Activated naive CD4-positive, alpha-beta T cell treated with anti-CD3 and anti-CD28 coated beads, Interleukin-2, amount 10 ng/mL, durations not matched to agents 7 days and 5 days (primary cell): ENCODE measurements at places on chromosomes 4 and X.

GRCh38 chr4:26731351-26732035, 129.1 kb upstream of the STIM2 start:
- no peak for DNase-seq

DNA sequence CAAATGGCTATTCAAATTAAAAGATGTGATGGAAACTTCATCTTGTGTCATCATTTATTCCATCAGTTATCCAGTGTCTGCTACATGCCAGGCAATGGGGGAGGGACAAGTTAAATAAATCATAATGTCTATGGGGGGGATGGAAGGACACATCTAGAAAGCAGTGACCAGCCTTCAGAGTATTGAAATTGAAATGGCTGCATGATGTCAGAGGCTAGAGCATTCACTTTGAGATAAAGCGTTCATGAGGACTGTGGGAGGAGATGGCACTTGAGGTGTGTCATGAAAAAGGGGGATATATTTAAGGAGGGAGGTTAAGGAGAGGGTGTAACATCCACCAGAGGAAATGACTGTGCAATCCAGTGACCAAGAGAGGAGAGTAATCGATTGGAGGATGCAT, 50.6 kb downstream of the SLIT2 start:
- DNase-seq = no peak

DNA sequence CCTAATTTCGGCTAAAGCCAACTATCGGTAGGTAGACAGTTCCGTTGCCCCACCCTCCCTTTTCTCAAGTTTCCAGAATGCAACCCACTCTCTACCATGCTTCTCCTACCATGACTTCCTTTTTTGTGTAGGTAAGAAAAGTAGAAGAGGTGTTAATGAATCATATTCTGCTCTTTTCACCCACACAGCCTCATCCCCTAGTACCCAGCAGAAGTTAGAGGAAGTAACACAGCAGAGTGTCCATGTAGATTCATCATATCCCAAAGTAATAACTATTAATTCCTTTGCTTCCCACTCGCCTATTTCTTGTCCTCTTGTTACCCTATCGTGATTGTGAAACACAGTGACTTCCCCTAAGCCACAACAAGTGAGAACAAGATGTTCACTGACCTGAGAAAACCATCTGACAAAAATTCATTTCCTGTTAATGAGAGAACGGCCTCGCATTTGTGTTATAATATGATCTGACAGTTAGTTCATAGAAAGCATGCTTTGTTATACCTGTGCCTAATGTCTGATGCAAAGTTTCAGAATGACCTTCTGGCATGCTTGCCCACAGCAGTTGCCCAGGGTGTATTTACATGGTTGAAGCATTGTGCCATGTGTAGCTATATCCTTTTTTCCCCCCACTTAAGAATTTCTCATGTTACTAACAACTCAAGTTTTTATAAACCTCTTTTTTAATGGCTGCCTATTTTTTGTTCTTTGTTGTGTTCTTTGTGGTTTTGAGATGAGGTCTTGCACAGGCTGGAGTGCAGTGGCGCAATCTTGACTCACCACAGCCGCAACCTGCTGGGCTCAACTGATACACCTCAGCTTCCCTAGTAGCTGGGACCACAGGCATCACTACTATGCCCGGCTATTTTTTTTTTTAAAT, 185.6 kb downstream of the RAP1GDS1 start:
- DNase-seq = peak; percentile 76

DNA sequence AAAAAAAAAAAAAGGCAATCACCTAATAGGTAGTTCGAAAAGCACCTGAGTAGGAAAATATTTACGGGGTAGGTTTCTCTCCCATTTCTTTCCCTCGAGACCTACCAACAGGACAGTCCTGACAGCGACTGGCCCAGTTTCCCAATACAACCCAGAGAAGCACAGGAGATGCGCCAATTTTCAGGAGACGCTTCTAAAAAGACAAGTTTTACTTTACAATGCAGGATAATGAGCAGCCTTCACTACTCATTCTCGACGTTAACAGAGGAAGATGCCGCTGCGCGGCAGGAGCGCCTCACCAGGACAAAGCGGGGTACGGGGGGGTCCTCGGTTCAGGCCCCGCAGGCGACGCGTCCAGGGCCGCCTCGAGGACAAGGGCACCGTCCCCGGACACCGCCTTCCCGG, 708 bp downstream of the BCLAF3 start:
- no peak for DNase-seq

GRCh38 chr4:51960486-51960885, 59.7 kb downstream of the LRRC66 start:
- DNase-seq = no peak

DNA sequence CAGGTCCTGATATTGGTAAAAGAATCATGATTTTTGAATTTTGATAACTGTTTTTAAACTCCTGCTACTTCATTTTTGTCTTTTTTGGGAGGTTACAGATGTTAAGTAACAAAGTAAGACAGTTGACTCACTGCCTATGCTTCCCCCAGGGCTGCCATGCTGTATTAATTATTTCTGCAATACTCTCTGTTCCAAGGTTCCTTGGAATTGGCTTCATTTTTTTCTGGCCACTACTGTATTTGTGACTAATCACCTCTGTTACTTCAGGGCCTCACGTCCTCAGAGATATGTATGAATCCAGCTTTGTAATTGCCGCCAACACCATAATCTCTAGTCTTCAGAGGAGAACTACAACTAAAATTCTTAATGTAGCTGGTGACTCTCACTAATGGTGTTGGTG, 1729.3 kb downstream of the C4orf33 start:
- no peak for DNase-seq

- DNase-seq = no peak
Measured at GRCh38 chr4:7361280-7361895, 73.3 kb downstream of the PSAPL1 start.

DNA sequence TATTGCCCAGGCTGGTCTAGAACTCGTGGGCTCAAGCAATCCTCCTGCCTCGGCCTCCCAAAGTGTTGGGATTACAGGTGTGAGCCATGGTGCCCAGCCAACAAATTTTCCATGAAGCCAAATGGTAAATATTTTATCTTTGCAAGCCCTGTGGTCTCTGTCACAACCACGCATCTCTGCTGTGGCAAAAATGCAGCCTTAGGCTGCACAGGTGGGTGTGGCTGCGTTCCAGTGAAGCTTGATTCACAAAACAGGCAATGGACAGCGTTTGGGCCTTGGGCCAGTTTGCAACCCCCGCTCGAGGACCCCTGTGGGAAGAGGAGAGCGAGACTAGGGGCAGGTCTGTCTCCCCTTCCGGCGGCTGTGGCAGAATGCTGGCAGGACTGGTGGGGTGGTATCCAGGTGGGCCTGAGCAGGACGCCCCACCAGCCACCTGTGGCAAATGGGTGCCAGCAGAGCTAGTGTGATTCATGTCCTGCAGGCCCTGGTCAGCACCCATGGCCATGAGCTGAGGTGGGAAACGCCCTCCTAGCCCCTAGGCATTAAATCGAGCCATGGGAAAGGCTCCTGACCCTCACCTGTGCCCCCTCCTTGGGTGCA, 19.7 kb downstream of the HTRA3 start:
- no peak for DNase-seq

DNA sequence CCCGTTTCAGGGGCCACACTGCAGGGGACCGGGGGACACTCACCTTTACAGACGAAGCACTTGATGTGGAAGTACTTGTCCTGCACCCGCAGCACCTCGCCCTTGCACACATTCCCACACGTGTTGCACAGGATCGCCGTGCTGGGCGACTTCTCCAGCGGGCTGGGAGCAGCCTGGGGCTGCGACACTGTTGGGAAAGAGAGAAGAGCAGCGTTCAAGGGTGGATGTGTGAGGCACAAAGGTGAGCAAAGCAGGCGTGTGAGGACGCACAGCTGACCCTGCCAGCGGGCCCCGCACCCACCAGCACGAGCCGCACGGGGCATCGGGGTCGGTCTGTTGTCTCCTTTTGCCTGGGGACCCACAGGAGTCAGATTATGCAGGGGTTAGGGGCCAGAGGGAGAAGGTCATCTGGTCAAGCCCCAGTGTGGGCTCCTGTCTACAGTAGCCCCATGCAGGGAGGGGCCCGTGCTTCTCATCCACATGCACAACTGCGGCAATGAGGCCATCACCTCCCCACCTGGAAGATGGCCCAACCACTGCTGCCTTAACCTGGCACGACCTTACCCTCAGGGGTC, 52.1 kb downstream of the ABLIM2 start:
- DNase-seq = no peak

- DNase-seq = no peak
Measured at GRCh38 chr4:19329631-19330030, 922.1 kb upstream of the SLIT2 start.

DNA sequence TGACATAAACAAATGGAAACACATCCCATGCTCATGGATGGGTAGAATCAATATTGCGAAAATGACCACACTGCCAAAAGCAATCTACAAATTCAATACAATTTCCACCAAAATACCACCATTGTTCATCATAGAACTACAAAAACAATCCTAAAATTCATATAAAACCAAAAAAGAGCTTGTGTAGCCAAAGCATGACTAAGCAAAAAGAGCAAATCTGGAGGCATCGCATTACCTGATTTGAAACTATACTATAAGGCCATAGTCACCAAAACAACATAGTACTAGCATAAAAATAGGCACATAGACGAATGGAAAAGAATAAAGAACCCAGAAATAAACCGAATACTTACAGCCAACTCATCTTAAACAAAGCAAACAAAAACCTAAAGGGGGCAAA, 342.8 kb upstream of the AGA start:
- DNase-seq = no peak

DNA sequence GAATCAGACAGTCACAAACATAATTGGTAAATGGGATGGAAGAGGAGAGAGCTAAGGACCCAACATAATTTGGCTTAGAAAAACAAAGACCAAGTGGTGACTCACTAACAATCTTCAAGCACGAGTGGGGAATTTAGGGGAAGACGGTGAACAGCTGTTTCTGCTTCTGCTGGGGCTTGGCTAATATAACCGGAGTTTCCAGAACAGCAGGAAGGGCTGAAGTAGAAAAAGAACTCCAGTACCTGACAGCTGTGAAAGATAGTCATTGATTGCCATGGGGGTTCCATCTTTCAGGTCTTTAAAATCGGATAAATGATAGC, 290.9 kb upstream of the LDB2 start:
- no peak for DNase-seq

DNA sequence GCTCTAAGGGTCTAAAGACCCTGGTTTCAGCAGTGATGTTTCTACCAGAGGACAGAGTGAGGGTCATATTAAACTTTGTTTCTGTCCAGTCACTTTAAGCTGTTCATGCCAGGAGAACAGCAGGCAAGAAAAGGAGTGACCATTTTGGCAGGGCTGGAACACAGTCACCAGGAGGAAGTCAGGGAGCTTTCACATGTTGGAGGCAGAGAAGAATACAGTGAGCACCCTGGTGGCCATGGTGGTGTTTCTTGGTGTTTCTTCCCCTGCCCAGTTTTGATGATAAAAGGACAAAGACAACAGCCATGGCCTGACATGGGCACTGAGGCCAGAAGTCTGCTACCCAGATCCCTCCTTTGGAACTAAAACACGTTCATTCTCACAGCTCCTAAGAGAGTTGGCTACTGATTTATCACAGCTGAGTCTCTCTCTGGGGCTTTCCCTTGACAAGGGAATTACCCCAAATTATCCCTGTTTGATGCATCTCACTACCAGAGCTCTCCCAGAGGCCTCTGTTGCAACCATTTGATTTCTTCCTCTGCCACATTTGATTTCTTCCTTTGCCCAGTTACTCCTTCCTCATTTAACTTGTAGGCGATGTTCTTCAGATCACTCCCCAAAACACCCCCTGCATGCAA, 106.4 kb upstream of the NWD2 start:
- no peak for DNase-seq

GRCh38 chr4:70844180-70844579, 4.5 kb upstream of the GRSF1 start:
- no peak for DNase-seq

- DNase-seq = no peak
Measured at GRCh38 chrX:66050140-66050569, 10.3 kb upstream of the VSIG4 start.

- no peak for DNase-seq
Measured at GRCh38 chrX:38798956-38799355, 2.3 kb upstream of the MID1IP1 start.

DNA sequence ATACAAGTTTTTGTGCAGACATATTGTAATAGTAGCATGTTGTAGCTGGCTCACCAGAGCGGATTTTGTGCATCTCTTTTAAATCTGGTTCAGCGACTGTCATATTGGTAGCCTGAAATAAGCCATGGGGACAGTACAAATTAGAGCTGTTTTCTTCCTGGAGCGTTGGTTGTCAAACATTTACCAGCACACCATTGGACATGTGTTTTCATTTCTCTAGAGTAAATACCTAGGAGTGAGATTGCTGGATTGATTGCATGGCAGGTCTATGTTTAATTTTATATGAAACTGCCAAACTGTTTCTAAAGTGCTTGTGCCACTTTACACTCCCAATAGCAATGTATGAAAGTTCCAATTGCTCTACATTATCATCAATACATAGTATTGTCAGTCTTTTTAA, 2.6 kb upstream of the ARAF start:
- no peak for DNase-seq

DNA sequence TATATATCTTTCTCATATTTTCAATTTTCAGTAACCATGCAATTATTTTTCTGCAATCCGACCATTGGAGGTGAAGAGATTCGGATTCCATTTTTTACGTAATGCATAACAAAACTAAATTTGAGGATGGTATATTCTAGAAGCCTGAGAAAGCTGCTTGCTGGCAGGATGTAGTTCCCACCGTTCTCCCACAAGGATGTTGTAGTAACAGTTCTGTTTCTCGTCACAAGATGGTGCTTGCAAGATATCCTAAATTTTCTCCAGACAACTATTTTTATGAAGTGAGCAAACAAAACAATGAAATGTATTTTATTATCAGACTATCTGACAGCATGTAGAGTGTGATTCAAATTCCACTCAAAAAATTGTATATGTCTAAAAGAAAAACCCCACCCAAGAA, 10.7 kb downstream of the PWWP3B start:
- DNase-seq = no peak

DNA sequence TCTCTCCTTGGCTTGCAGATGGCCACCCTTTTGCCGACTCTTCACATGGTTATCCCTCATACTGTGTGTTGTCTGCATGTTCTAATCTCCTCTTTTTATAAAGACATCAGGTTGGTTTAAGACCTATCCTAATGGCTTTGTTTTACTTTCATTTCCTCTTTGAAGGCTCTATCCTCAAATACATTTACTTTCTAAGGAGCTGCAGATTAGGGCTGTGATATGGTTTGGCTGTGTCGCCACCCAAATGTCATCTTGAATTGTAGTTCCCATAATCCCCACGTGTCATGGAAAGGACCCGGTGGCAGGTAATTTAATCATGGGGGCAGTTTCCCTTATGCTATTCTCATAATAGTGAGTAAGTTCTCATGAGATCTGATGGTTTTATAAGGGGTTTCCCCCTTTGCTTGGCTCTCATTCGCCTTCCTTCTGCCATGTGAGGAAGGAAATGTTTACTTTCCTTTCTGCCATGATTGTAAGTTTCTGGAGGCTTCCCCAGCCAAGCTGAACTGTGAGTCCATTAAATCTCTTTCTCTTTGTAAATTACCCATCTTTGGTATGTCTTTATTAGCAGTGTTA, 204.5 kb downstream of the RELL1 start:
- DNase-seq = no peak

DNA sequence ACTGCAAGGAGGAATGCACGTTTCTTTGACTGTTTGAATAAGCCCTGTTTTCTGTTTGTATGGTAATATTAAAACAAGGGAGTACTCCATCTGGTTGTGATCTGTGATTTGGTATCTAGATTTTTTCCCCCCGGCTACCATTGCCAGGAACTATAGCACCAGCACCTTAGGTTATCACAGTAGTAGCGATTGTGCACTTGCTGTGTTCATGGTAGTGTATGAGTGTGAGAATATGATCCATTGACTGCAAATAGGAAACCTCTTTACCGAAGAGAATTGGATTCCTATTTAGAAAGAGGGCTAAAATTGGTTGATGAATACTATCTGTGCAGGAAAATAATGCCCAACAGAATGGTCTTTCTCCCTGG, 69.9 kb downstream of the LARP7 start:
- no peak for DNase-seq
